Activated naive CD8-positive, alpha-beta T cell treated with anti-CD3 and anti-CD28 coated beads, Interleukin-2, amount 10 ng/mL, durations not matched to agents 7 days and 5 days (primary cell): ENCODE measurements at places on chromosomes 6 and 20. TPM values are rescaled to one million over a fixed set of nuclear protein-coding genes. Genes with fewer than 3 reads are reported as not detected.

GRCh38 chr6:120826253-120826652 is 508.0 kb downstream of the TBC1D32 start:
- no peaks in the 10 kb centered on the region for H3K4me1 ChIP-seq
- no peak overlapping the region for H3K27ac ChIP-seq
- no peaks in the 10 kb centered on the region for H3K27me3 ChIP-seq
- H3K4me3 ChIP-seq: no peak overlapping the region

GRCh38 chr6:142326540-142326939 is 24.7 kb downstream of the ADGRG6 start:
- H3K4me1 ChIP-seq: peaks cover 10% of the 10 kb centered on the region
- H3K27me3 ChIP-seq: peaks cover 9% of the 10 kb centered on the region
- H3K4me3 ChIP-seq: no peak overlapping the region

DNA sequence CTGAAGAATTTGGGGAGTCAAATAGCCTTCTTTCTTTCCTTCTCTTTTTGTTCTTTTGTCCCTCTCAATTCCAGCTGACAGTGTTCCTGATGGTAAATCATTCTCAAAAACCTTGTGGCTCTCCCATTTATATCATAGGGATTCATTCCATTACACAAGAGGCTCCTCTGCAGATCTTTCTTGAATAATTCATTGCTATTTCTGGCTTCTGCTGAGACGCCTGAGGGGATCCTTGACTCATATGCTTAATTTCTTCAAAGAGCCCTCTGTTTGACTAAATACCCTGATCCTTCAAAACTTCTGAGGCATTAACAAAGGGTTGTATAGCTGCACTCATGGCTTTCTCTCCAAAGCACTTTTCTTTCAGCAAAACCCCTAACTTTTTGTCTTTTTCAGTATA is 289.3 kb downstream of the FARS2 start:
- no peaks in the 10 kb centered on the region for H3K27me3 ChIP-seq
- DNase-seq: no peak

GRCh38 chr6:168574699-168575195 is 133.8 kb downstream of the SMOC2 start:
- DNase-seq: no peak
- no peaks in the 10 kb centered on the region for H3K4me1 ChIP-seq
- no peaks in the 10 kb centered on the region for H3K36me3 ChIP-seq
- H3K27ac ChIP-seq: no peak overlapping the region
- peaks cover 2% of the 10 kb centered on the region for H3K27me3 ChIP-seq

DNA sequence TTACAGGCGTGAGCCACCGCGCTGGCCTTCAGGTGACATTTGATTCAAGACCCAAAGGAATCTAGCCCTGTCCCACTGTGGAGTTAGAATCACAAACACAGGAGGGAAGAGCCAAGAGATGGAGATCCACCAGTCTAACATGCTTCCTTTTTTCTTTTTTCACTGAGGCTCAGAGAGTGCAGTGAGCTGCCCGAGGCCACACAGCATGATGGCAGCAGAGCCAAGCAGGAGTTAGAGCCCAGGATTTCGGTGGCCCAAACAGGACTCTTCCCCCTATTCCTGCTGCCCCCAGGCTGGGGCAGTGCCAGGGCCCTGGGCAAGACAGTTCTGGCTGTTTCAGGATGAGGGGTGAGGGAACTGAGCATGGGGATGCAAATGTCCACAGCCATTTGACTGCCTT is 8.1 kb upstream of the SPDEF start:
- no peaks in the 10 kb centered on the region for H3K36me3 ChIP-seq
- H3K4me1 ChIP-seq: no peaks in the 10 kb centered on the region
- H3K4me3 ChIP-seq: no peak overlapping the region
- DNase-seq: no peak

UTRN gene
- 199 TPM for total RNA-seq

- H3K4me1 ChIP-seq: peaks cover 15% of the 10 kb centered on the region
- no peaks in the 10 kb centered on the region for H3K36me3 ChIP-seq
- DNase-seq: no peak
- no peak overlapping the region for H3K4me3 ChIP-seq
These were observed 3.9 kb downstream of the HEY2 start for GRCh38 chr6:125753218-125753936.

- no peaks in the 10 kb centered on the region for H3K27me3 ChIP-seq
- peaks cover 56% of the 10 kb centered on the region for H3K36me3 ChIP-seq
- H3K27ac ChIP-seq: no peak overlapping the region
These were observed 158.7 kb downstream of the RNGTT start for GRCh38 chr6:88804701-88805100.
